ENCODE measurements at places on chromosomes 12 and 14.

- no peak for DNase-seq
Measured at GRCh38 chr12:6326316-6327228, 15.3 kb downstream of the TNFRSF1A start.

DNA sequence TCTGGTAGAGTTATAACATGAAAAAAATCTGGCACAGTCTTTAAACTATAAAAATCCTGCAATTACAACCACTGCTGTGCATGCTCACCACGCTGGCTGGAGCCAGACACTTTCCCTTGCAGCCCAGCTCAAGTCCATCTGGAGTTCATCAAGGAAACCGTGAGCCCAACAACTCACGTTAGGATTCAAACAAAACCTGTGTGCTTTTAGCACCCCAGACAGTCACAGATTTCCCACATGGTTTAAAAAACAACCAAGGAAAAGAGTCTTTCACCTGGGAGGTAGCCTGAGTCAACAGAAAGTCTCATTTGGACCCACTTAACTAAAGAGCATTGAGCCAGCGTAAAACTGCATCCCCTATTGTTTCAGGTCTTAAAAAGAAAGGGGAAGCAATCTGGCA lies 4.7 kb downstream of the LRIG3 start:
- peak; percentile 67 for DNase-seq

GRCh38 chr12:83932011-83932410 lies 980.6 kb downstream of the SLC6A15 start:
- no peak for DNase-seq

- no peak for DNase-seq
Measured at GRCh38 chr12:674272-674781, 11.1 kb upstream of the NINJ2 start.

- peak; percentile 18 for DNase-seq
Measured at GRCh38 chr12:25241167-25242020, 9.3 kb downstream of the KRAS start.

DNA sequence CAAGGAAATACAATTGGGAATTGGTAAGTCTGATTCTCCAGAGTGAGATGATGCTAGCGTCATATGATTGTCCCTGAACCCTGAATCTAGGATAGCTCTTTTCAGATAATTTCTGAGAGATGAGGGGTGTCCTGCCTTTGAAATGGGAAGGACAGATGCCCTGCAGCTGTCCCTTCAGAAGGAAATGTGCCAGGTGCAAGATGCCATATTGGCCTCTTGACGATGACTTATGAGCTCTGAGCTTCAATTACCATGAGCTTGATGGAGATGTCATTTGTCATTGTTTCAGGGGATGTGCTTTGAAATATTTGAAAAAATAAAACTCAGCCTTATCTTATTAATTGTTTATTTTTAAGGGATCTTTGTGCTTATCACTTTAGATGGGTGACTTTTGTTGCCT lies 185.1 kb downstream of the DACT1 start:
- no peak for DNase-seq

GRCh38 chr12:65822732-65823512 lies 1.4 kb upstream of the HMGA2 start:
- DNase-seq, result no peak

DNA sequence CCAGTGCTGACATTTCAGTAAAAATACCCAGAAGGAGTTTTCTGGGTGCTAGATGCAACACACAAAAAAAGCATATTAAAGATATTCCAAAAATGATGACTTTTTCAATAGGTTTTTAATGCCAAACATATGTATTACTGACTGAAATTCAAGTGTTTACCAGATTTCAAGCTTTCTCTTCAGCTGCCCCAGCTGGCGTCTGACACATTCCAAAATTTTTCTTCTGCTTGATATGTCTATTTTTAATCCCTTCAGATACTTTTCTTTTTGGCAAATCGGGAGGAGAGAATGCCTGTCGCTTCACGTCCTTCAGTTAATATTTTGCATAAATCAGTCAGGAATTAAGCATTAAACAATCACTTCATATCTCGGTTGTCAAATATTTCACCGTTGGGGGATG lies 7.1 kb upstream of the CCDC60 start:
- no peak for DNase-seq

All from NCI-H345 (cell line).